Fibroblast of lung (primary cell): ENCODE measurements at places on chromosomes 7 and 10. TPM values are rescaled to one million over a fixed set of nuclear protein-coding genes. Genes with fewer than 3 reads are reported as not detected.

Gene NMT2
- 21.0 and 21.3 TPM in 2 replicates for total RNA-seq

Gene SMKR1
- 0.51 and 3.5 TPM in 2 replicates for total RNA-seq

Gene LHFPL3
- not detected in 2 replicates for total RNA-seq

Gene ITGB8
- 41.6 and 100 TPM in 2 replicates for total RNA-seq

Gene CDC14C
- under 0.01 and 0.17 TPM in 2 replicates for total RNA-seq

Gene DYDC2
- not detected in 2 replicates for total RNA-seq

Gene CTBP2
- 56.8 and 73.3 TPM in 2 replicates for total RNA-seq
